ENCODE measurements at places on chromosomes 7 and 10. TPM values are rescaled to one million over a fixed set of nuclear protein-coding genes. Genes with fewer than 3 reads are reported as not detected.

DNA sequence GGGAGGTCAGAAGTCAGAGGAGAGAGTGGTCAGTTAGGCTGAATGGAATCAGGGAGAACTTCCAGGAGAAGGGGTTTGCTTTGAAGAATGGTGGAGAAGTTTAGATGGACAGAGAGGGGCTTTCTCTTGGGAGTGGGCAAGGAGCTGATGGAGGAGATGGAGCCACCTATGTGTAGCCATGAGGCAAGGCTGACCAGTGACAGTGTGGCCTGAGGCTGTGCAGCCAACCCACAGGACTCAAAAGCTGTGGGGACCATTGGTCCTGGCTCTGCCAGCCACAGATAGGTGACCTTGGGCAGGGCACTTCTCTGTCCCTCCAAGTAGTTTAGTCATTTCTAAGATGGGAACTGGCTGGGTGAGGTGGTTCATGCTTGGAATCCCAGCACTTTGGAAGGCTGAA lies 18.7 kb downstream of the NEURL1 start:
- DNase-seq: no peak

DNA sequence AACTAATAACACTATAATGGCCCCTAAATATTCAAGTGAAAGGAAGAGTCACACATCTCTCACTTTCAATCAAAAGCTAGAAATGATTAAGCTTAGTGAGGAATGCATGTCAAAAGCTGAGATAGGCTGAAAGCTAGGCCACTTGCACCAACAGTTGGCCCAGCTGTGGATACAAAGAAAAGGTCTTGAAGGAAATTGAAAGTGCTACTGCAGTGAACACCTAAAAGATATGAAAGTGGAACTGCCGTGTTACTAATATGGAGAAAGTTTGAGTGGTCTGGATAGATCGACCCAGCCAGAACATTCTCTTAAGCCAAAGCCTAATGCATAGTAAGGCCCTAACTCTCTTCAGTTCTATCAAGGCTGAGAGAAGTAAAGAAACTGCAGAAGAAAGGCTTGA lies 12.1 kb upstream of the SNX13 start:
- DNase-seq: no peak

DNA sequence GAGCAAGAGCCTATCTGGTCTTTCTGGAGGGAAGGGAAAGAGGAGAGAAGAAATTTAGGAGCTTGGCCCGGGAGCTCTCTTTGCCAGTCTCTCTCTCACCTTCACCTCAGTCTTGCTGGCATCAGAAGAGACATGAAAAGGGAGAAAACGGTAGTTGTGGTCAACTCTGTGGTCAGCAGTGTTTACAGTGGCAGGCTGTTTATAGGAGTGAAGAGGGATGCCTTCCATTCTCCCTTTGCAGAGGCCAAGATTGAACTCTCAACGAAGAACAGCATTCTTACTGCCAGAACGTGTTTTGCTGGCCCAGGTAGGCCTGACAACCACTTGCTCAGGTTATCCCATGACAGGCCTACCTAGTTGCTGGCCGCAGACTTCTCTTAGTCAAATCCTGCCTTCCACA lies 133.3 kb downstream of the CCDC3 start:
- no peak for DNase-seq

DNA sequence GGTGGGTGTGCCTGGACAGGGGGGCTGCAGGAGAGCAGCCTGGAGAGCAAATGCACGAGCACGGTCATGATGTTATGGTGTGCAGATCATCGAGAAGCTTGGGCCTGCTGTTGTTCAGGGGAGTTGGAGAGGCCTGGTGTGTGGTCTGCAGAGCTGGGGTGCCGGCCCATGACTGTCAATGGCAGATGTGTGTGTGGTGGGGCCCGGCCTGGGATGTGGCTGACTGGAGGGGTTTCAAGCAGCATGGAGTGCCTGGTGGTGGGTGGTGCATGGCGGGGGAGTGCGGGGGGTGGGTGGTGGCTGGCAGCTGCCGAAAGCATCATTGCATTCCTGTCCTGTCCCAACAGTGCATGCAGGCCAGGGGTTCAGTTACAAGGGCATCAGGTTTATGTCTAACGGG lies 122.6 kb downstream of the DOCK1 start:
- DNase-seq: no peak

Gene ENTPD1
- 32.4 TPM for total RNA-seq

Gene MTPN
- total RNA-seq: 70.8 TPM

Gene ADARB2
- total RNA-seq: 2.7 TPM

Gene TET1
- 9.6 TPM for total RNA-seq

DNA sequence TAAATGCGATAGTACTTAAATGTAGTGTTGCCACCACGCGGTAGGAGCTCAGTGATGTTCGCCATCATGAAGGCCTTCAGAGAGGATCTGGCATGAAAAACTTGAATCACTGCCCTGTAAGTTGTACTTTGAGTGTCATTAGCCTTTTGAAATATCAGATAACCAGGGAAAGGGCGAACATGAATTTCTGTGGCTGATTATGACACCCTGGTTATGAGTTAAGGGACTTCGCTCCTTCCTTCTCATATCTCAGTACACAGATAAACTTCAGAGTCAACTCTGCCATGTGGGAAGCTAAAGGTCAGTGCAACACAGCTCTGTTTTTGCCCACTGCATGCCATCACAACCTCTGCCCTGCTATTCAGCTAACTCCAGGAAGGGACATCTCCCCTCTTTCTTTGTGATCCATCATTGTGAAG lies 8.9 kb upstream of the ACSL5 start:
- no peak for DNase-seq

Gene TRIM73
- total RNA-seq: 0.69 TPM

GRCh38 chr10:63206997-63207811 lies 74.1 kb downstream of the NRBF2 start:
- DNase-seq: no peak

DNA sequence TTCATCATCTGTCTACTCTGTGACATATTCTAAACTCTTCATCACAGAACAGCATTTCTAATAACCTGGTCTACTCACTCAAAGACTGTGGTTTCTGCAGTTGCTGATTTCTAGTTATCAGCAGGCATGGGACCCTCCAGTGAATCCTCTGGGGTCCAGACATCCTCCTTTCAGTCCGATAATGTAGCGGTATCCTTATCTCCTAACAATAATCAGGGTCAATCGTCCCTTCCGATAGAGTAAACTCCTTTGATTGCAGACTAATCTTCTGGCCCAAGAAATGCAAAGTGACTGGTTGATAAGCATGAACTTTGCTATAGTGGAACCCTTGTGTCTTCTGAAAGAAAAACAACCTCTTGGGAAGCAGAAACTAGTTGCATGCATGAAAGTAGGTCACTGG lies 1209.8 kb upstream of the CELF2 start:
- no peak for DNase-seq

DNA sequence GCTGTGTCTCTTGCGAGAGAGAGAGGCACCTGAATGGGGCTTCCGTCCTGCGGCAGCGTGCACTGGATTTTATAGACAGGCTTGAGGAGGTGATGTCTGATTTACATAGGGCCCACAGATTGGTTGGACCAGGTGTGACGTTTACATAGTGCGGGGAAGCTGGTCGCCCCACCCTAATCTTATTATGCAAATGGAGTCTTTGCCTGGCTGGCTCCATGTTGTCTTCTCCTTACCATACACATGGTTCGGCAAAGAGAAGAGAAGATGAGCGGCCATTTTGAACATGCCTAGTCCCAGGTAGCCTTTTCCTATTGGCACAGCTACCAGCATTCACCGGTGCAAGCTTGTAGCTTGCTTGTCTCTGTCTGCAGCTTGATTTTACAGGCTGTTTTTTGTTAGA lies 238.5 kb upstream of the GALNT17 start:
- DNase-seq: no peak

Gene HGF
- 5.9 TPM for total RNA-seq

Gene CDCA7L
- 61.6 TPM for total RNA-seq
